NT2/D1 (cell line): ENCODE measurements at places on chromosomes 1 and 21.

DNA sequence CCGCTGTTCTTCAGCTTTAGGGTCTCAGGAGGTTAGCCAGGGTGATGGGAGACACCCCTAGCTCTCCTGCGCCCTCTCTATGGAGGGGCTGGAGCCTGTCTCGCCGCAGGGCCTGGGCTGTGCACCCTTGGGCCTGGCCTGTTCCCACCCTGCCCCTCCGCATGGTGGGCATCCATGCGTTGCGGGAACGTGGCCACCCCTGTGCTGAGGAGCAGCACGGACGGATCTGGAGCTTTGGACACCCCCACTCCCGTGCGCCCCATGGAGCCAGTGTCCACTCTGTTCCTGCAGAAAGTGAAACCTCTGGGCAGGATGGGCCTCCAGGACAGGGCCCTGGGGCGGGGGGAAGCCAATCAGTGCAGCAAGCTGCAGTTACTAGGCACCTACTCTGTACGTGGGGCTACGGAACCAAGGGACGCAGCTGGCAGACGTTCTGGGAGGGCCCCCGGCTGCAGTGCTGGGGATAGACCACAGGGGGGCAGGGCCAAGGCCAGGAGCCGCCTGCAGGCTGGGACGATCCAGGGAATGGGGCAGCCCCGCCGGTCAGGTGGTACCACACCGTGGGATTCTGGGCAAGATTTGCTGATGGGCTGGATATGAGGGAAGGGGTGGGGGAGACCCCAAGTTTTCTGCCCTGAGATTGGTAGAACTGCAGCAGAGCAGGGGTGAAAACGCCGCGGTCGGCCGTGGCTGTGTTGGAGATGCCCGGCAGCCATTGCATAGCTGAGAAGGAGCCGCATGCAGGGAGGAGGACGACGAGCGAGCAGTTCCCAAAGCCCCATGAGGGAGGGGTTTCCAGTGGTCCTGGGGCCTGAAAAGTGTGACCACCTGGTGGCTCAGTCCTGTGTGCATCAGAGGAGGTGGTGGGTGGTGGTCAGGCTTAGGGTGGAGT lies 43.3 kb downstream of the TP73 start:
- peak; percentile 27 for DNase-seq

DNA sequence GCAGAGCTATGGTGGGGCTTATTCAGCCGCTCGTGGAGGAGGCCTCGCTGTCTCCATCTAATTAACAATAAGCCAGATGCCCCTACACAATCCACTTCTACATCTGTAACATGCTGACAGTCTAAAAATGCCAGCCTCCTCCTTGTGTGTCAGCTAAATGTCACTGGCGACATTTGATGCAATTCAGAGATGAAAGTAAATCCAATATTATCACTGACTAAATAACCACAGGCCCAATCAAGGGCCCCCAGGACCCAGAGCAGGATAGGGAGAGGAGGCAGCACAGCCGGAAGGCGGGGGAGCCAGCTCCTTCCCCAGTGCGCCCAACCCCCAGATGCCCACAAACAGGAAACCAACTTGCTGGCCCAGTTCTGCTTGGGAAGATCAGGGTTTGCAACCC lies 76.6 kb downstream of the DMRTA2 start:
- no peak for DNase-seq

DNA sequence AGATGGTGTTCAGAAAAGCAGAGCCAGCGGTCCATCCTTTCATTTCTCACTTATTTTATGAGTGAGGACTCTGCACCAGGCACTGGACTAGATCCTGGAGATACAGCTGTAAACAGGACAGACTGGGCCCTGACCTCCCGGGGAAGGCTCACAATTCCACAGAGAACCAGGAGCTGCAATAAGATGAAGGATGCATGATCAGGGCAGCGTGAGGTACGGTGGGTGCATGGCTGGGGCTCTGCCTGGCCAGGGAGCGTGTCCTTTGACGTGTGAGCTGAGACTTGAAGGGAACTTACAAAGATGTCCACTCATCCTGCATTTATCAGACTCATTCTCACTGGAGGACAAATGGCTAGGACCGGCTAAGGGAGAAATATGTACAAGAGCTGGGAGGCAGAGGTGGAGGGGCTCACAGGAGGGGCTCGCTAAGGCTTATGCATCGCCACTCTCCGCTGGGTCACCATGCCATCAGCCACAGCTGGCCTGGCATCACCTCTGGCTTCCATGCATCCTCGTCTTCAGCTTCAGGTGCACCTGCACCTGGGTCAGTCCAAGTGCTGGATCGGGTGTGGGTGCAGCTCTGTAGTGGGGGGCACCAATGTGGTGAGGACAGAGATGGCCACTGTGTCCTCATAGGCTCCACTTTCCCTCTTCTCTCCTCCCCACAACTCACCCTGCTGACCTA lies 213.9 kb downstream of the TOMM20 start:
- DNase-seq: no peak

GRCh38 chr1:11280719-11281376 lies 7.8 kb downstream of the UBIAD1 start:
- no peak for DNase-seq

GRCh38 chr1:109789551-109790180 lies 25.9 kb upstream of the EPS8L3 start:
- no peak for DNase-seq

- DNase-seq: no peak
These were observed 56.6 kb downstream of the ACOT7 start for GRCh38 chr1:6336776-6337622.

DNA sequence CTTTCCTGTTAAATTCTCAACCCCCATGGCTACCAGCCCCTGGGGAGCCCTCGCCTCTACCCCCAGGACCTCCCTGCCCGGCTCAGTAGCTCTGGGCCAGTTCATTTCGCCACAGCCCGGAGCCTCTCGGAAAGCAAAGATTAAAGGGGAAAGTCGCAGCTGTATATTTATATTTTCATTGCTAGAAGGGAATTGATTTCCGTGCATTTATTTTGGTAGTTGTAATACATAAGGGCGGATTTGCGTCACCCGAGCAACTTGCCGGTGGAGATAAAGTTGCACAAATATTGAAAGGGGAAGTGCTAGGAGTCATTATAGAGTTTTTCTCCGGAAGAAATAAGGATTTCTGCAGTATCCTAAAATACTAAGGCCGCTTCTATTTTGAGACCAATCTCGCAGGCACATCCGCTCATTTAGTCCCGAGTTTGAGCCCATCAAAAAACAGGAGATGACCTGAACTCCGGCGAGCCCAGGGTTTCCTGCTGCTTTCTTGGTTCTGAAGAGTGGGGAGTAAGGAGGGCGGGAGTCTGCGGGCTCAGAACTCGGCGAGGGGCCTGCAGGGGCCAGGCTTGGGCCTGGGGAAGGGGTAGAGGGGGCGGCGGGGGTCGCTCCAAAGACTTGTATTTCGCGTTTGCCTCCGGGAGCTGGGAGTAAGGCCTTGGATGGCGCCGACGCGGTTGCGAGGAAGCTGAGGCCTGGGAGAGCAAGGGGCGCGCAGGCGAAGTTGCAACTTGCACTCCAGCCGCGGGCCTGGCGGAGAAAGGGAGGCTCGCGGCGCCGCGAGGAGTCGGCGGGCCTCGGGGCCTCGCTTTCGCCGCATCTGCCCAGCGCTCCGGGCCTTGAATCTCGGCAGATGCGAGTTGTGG lies 2.5 kb upstream of the HLX start:
- peak; percentile 60 for DNase-seq

DNA sequence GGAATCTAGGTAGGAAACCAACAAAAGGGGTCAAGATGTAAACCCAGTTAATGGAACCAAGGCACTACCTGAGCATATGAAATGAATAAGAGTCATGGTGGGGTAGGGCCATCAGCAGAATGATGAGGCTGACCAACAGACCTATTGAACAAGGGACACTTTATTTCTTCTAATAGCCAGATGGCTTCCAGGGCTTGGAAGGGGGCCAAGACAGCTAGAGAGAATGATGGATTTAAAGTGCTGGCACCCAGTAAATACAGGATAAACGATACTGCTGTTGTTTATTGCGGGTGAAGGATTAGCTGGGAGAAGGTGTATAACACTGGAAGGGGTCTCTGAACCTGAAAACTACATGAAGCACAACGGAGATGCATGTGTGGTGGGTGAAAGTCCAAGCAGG lies 15.6 kb downstream of the DDAH1 start:
- DNase-seq: no peak

GRCh38 chr1:171841931-171842761 lies 848 bp downstream of the DNM3 start:
- DNase-seq: no peak

DNA sequence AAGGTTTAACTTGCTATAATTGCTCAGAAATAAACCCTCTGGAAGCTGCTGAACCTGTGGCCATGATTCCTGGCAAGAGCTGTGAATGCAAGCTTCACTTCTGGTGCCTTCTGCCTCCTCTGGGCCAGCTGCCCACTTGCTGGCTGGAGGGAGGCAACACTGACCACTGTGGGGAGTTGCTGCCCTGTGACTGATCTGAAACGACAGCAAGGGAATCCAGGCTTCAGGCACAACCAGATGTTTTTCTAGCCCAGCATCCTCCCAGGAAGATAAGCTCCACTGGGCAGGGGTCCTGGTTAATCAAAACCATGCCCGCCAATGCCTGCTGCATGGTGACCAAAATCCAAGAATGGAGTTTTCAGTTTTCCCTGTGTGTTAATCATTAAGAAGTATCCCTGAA lies 180.0 kb upstream of the HMGB4 start:
- no peak for DNase-seq

DNA sequence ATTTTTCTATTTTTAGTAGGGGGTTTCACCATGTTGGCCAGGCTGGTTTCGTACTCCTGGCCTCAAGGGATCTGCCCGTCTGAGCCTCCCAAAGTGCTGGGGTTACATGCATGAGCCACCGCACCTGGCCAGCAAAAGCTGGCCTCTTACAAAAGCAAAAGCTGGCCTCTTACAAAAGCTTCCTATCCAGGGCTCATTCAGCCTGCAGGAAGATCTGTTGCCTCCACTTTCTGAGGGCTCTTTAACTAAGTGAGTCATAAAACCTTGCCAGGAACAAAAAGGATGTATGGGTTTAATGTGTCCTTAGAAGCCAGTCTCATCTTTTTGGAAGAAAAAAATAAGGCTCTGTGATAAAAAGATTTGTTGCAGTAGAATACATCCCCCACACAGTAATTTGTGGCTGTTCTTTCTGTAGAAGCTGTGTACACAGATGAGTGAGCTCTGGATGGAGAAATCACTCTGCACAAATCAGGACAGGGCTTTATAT lies 15.0 kb downstream of the HTR1D start:
- DNase-seq: no peak

DNA sequence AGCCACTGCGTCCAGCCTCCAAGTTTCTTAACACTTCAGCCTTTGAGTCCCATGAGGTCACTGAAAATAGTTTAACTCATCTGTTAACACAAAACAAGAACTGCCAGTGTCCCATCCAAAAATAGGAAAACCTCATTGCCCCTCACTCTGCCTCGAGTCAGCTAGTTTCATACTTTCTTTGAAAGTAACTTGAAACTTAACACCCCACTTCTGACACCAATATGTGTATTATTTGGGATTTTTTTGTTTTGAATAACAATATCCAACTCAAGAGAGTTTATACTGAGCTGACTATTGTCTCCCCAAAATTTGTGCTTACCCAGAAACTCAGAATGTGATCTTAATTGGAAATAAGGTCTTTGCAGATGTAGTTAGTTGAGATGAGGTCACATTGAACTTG lies 16.9 kb upstream of the PIK3CD start:
- DNase-seq: no peak

GRCh38 chr1:19435181-19435580 lies 50.2 kb downstream of the CAPZB start:
- DNase-seq: no peak

DNA sequence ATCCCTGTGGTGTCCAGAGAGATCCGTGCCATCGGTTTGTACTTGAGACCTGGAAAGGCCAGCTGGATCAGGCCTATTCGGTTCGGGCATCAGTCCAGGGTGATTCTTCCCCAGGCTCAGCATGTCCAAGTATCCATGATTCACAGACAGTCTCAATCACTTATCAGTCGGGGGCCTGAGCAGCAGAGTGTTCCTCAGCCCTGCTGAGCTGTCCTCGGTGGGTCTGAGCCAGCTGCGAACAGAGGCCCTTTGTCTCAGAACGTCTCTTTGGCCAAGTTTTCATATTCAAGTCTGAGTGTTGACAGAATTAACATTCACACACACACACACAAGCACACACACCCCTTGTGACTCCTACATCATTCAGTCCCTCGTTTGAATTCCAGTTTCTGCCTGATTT lies 33.4 kb upstream of the OSBPL9 start:
- DNase-seq: no peak

DNA sequence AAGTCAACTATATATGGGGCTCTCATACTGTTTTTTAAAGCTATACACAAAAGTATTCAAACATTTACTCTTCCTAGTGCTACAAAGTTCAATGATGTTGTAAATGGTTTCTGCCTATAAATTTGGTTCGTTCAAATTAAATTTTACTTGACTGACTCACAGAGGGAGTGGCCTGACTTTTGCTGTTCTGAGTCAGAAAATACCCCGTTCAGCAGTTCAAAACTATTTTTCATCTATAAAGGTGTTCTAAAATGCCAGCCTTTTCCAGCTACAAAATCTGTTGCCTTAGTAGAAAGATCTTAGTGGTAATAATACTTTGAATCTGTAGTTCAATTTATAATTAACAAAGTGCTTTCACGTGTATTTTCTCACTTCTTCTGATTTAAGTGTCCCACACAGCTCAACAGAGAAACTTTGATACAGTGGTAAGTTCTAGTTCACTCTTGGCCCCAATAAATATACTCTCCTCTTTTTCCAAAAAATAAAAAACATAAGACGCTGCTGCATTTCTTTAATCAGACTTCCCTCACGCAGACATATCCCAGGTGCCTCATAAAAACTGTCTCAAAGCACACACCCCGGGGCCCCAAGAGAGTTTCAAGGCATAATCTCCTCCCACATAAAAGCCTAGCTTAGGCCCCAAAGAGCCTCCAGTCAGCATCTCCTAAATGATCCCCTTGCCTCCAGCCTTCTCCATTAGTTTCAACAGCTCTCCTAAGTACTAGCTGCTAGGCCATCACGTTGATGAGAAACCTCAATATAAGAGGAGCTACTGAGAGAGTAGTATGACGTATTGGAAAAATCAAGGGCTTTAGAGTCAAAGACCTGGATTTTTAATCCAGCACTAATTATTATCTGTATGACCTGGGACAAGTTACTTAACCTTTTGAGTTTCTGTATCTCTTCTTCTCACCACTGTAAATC lies 3.2 kb downstream of the PTP4A2 start:
- no peak for DNase-seq

DNA sequence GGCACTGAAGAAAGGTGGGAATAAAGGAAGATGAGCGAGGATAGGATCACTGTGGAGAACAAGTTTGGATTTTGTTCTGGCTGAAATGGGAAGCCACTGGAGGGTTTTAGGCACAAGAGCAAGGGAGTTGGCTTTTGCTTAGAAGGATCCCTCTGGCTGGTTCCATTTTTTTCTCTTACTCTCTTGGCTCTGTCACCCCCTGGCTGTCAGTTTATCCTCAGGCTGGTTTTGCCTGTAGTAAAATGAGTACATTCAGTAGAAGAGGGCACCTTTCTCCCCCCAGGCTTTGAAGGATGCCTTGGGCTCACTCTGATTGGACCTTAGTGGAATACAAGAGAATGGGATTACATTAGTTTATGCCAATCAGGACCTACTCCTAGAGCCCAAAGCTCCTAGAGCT lies 17.1 kb downstream of the CACHD1 start:
- DNase-seq: no peak

DNA sequence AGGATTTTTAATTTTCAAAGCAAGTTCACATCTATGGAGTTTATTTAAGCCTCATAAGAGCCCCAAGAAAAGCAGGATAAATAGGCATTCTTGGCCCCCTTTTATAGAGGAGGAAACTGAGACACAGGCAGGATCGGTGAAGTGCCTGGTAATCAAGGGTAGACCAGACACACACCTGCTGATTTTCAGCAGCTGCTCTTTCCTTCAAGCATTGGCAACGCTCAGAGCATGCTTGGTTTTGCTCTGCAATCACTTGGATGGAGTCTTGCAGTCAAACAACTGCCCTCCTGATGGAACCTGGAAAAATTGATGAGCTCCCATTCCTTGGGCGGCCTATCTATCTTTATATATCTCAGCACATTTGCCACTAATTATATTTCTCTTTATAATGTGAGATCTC lies 478.9 kb upstream of the CAMK1G start:
- no peak for DNase-seq
